ENCODE measurements at places on chromosomes 5 and 9. TPM values are rescaled to one million over a fixed set of nuclear protein-coding genes. Genes with fewer than 3 reads are reported as not detected.

BRINP1 gene
- 0.18 TPM for total RNA-seq

KIAA0825 gene
- 5.6 TPM for total RNA-seq

UBTD2 gene
- total RNA-seq: 48.8 TPM

PTPN3 gene
- 3.1 TPM for total RNA-seq

NTNG2 gene
- 0.58 TPM for total RNA-seq
